ENCODE measurements at places on chromosomes 2 and 18.
A peak's percentile ranks its signal among the peaks of the same experiment; 100 is the strongest.

DNA sequence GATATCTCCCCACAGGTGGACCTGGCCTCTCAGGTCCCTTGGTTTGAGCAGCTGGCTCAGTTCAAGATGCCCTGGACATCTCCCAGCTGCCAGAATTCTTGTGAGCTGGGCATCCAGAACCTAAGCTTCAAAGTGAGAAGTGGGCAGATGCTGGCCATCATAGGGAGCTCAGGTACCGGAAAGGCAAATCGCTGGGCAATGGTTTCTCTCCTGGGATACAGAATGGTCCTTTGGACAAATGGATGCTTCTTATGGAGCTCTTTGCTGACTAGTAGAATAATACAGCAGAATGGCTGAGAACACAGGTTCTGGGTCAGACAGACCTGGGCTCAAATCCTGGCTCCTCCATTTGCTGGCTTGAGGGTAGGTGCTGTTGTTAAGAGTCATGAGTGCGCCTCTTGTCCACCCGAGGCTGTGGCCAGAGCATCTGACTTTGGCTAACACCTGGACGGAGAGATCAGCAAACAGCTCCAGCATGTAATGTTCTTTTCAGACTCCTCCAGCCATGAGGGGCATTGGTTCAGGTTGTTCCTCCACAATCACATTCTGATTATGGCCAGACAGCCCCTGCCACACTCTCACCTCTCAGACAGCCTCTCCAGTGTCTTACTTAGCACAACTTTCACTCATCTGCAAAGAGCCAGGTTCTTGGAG, 7.5 kb downstream of the ABCG8 start:
- DNase-seq = no peak

- no peak for DNase-seq
These were observed 203.8 kb downstream of the PDE11A start for GRCh38 chr2:177868806-177869205.

DNA sequence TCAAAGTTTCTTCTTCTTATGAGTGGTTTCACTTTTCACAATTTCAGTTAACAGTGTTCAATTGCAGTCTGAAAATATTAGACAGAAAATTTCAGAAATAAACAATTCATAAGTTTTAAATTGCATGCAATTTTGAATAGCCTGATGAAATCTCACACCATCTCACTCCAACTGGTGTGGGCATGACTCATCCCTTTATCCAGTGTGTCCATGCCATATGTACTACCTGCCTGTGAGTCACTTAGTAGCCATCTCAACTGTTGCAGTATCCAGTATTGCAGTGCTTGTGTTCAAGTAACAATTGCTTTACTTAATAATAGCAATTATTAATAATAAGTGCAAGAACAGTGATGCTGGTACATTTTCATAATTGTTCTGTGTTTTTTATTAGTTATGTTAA, 1202.5 kb downstream of the DSC3 start:
- DNase-seq = peak; percentile 69

DNA sequence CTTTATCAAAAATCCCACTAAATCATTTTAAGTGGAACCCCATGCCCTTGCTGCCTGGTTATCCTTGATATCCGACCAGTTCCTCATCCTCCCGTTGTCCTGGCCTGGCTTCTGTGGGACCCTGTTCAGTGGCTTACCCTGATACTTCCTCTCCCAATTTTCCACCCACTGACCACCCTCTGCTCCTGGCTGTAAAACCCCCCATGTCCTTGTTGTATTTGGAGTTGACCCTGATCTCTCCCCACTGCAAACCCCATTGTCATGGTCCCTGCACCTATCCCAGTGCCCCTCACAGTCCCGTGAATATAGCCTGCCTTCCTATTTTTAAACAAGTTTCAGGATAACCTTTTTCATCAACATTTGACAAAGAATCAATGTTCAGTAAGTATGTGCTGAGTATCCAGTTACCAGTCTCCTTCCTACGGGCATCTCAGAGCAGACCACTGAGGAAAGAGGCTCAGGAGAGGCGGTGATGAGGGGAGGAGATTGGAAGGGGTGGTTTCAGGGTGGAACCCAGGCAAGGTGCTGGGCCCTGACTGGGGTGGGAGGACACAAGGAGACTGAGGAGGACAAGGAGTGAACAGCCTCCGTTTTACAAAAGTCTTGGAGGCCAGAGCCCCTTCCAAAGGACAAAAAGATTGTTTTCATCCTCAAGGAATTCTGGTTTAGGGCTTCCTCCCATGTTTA, 131.8 kb downstream of the PXDN start:
- DNase-seq = no peak

DNA sequence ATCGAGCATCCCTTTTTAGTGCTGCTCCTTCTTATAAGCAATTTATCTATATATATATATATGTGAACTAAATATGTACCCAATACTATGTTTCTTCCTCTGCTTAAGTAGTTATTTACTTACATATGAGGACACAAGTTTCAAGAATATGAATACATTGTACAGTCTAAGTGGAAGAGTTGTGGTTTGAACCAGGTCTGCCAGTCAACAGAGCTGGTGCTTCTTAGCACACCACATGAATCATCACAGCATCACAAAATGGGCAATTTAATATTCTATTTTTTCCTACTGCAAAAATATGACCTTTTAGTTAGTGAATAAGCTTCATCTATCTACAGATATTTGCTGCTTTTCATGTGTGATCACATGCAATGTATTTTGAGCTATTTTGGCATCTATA, 64.4 kb upstream of the SPAG16 start:
- DNase-seq = no peak

GRCh38 chr2:108918156-108918874, 70.7 kb downstream of the EDAR start:
- DNase-seq = no peak

DNA sequence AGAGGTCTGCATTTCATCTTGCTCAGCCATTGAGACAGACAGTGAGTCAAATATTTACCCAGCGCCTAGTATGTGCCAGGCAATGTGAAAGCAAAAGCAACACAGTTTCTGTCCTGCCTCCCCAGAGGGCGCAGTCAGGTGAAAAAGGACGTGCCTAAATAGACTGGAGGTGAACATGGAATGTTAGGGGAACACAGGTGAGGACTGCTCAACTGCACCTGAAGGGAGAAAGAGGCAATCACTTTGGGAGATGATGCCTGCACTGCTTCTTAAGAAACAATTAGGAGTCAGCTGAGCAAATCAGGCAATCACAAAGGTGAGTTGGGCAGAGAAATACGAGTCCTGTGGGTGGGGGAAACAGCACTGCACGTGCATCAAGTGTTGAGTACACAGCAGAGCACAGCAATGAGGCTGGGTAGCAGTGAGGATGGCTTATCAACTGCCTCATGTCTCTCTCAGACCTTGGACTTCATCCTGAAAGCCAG, 218.3 kb upstream of the SMAD7 start:
- no peak for DNase-seq

- DNase-seq = no peak
These were observed 90.3 kb upstream of the SESTD1 start for GRCh38 chr2:179354739-179355537.

DNA sequence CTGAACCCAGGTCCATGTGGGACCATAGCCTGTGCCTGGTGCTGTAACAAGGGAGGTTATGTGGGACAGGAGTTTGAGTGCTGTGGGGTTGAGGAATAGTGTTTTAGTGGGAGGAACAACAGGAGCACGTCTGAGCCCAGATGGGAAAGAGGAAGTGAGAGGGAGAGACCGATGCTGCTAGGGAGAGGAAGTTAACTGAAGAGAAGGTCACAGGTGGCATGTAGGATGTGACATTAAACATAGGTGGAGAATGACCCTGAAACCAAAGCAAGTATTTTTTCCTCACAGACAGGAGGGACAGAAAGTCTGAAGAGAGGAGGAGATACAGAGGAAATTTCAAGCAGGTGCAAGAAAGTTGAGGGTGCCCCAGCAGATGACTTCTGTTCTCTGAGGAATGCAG, 87.8 kb downstream of the ACOXL start:
- no peak for DNase-seq

GRCh38 chr18:58117786-58118403, 73.9 kb downstream of the NEDD4L start:
- peak; percentile 70 for DNase-seq

- peak; percentile 85 for DNase-seq
These were observed 67.9 kb downstream of the LRRFIP1 start for GRCh38 chr2:237695201-237695780.

GRCh38 chr2:225274751-225275150, 124.8 kb upstream of the NYAP2 start:
- peak; percentile 17 for DNase-seq

DNA sequence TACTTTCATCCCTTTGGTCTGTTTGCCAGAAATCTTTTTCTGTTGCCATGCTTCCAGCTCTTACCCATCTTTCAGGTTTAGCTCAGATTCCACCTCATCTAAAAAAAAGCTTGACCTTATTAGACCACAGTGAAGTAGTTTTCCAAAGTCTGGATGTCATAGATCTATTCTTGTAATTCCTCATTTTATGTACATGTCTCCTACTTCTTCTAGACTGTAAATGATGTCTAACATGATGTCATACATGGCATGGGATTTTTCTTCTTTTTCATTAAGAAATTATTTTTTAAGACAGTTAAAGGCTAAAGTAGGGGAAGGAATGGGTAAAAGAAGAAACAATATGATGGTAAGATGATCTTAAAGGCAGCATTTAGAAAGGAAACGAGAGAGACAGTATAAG, 11.3 kb downstream of the GLS start:
- no peak for DNase-seq

GRCh38 chr2:96962567-96963203, 23.7 kb downstream of the FAM178B start:
- DNase-seq = no peak

DNA sequence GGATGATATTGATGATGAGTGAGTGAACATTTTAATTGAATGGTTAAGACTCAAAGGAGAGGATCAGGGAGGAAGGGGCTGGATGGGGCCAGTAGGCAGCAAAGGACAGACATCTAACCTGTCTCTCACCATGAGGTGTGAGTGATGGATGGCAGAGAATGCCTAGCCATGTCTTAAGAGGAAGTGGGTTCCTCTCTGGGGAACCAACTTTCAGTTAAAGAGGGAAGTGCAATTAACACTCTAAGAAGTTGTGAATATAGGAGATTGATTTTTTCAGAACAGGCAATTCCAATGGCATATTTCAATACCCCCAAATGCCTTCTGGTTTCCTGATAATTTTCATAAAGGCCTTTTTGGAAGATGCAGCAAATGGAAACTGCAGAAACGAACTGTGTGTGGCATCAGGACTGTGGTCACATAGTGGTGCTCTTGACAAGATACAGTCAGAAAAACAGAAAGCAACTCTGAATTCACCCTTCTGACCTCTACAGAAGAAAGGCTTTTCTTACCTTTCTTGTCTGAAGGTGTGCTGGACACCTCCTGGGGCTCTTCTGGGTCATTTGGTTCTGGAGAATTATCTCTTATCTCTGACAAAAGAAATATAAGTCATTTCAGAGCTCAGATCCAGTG, 10.2 kb downstream of the SP110 start:
- no peak for DNase-seq

DNA sequence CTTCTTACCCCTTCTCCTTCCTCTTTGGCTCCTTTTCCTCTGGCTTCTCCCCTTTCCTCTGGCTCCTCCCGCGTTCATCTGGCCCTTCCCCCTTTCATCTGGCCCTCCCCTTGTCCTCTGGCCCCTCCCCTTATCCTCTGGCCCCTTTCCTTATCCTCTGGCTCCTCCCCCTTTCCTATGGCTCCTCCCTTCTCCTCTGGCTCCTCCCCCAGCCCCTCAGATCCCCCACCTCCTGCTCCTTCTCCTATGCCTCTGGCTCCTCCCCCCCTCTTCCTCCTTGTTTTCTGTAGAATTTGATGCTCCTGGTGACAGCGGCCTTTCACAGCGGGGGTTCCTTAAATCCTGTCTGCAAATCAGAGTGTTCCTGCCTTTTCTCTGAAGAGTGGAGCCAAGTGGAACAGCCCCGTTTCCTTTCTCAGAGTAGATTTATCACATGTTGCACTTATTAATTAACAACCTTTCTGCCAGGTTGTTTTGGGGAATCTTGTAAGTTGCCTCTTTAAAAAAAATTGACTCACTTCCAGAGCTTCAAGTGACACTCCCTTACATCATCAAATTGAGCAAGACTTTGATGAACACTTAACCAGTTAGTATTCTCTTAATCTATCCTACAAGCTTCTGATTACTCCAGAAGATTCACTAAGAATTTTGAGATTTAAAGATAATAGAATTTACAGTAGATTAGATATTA, 27.9 kb downstream of the FABP1 start:
- peak; percentile 13 for DNase-seq

DNA sequence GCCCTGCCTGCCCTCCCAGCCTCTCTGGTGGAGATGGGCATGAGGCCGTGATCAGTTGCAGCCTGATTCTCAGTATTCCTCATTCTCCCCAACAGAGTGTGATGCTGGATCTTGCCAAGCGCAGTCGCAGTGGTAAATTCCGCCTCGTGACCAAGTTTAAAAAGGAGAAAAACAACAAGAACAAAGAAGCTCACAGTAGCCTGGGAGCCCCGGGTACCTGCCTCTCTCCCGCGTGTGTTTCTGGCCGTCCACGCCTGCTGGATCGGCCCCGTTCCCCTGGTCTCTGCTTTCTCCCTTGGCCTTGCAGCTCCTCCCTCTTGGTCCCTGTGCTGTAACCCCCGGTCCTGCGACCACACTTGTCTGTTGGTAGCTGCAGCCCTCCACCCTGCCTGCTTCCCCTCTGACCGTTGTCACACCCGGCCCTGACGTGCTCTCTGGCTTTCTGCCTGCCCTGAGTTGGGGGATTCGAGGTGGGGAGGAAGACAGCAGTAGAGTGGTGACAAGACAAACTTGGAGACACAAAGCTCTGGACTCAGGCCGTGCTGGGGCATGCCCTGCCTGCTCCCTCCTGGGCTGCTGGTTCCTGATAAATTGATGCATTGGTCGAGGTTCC, 99.5 kb downstream of the USP40 start:
- no peak for DNase-seq

GRCh38 chr2:96265349-96265839, 403 bp downstream of the TMEM127 start:
- DNase-seq = no peak

DNA sequence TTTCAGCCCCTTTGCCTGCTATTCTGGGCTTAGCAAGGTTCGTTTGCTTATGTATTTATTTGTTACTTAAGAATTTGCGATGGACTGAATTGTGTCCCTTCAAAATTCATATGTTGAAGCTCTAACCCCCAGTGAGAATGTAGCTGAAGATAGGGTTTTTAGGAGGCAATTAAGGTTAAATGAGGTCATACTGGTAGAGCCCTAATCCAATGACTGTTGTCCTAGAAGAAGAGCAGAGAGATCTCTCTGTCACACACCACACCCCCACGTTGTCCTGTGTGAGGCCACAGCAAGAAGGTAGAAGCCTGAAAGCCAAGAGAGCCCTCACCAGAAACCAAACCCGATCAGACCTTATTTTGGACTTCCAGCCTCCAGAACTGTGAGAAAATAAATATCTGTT, 66.7 kb downstream of the KIAA1328 start:
- DNase-seq = no peak

GRCh38 chr2:236813766-236814165, 244.1 kb downstream of the ACKR3 start:
- DNase-seq = no peak

Data from fibroblast of the conjunctiva (primary cell).